Activated CD4-positive, alpha-beta T cell treated with anti-CD3 and anti-CD28 coated beads, Interleukin-2, amount 50 U/mL, for 16 hours (primary cell): ENCODE measurements at places on chromosomes 7 and 10.

DNA sequence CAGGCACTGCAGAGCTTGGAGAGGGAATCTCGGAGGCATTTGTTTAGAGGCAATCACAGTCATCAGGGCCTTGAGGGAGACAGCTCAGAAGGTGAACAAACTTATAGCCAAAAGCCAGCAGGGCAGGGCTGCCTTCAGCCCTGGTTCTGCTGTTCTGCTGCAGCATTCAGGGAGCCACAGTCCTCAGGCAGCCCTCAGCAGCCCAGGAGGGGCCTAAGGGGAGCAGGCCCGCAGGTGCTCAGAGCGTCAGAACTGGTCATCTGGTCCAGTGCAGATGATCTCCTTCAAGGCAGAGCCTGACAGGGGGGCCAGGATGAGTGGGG lies 84.7 kb downstream of the ARHGAP22 start:
- DNase-seq = no peak

DNA sequence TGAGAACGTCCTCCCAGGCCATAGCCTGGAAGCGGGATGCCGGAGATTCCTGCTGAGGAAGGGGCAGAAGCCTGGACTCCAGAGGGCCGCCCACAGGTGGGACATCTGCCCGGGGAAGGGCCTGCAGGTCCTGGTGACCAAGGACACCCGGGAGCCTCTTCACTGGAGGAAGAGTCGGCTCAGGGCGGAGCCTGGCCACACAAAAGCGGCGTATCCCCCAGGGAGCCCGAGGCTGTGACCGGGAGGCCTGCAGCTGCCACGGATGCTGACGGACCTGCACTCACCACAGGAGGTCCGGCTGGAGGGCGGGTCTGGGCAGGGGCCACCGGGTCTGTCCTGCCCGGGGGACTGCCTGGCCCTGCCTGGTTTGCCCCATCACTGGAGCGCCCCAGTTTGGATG lies 15.5 kb upstream of the ADGRA1 start:
- DNase-seq = no peak

- no peak for DNase-seq
Measured at GRCh38 chr7:1601956-1602355, 32.1 kb upstream of the PSMG3 start.

DNA sequence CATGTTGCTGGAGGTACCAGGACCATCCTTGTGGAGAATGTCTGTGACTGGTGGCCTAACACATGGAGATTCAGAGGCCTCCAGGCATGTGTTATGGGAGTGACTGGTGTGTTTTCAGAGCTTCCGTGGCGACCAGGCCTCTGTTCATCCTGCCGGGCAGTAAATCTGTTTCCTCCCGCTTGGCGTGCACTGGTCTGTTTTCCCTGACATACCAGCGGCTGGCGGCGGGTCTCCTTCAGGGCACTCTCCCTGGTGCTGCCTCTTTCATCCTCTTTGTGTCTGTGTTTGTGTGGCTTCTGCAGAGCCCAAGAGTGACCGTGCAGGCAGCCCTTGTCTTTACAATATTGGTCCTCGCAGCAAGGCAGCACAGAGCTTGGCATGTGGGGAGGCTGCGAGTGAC lies 385.1 kb upstream of the MKI67 start:
- no peak for DNase-seq

GRCh38 chr10:124699471-124700292 lies 44.5 kb downstream of the FAM53B start:
- no peak for DNase-seq

DNA sequence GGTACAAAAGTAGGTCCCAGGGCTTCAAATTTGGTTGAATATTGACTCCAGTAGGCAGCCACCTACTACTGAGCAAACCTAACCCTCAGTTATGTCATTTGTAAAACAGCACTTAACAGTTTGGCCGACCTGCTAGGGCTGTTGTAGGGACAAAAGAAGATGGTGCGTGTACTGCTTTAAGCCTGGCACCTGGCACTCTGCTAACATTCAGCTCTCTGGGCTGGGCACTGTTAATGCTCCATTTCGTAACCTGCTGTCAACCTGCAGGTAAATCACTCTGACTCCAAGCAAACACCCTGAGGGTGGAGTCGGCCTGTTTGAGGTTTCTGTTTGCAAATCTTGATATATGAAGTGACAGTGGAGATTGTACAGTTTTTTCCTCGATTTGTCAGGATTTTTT lies 7.2 kb downstream of the ZKSCAN1 start:
- DNase-seq = no peak
